Suprapubic skin (tissue), 4 donors: ENCODE measurements at places on chromosomes 13 and 19.

- no peak for DNase-seq
Observed at GRCh38 chr13:68292601-68293000, 1062.5 kb upstream of the PCDH9 start.

- DNase-seq = no peak
Observed at GRCh38 chr13:49292742-49293486, 45.2 kb downstream of the CDADC1 start.

DNA sequence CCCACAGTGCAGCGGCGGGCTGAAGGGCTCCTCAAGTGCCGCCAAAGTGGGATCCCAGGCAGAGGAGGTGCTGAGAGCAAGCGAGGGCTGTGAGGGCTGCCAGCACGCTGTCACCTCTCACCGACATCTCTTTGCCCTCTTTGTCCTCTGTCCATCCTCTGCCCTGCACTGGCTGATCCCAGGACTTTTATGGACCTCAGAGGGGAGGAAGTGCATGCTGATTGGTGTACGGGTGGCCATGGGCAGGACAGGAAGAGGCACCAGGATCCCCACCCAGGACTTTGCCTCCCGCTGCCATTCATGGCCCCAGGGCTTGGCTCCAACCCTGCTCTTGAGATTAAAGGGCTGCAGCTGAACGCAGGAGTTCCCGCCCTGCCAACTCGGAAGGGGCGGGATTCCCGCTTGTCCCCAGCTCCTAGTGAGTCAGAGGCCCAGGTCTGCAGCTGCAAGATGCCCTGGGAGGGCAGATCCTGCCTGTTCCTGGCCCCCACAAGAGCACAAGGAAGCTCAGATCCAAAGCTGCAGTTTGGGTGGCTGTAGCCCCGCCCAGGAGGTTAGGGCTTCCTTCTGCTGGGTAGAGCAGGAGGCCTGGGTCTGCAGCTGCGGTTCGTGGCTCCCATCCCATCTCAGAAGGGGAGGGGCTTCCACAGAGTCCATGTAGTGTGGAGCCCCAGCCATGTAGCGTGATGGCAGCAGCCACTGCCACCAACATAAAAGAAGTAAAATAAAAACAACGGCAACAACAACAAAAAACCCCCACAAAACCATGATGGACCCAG, 1716.7 kb downstream of the SLITRK1 start:
- peak; percentile 41 for DNase-seq

DNA sequence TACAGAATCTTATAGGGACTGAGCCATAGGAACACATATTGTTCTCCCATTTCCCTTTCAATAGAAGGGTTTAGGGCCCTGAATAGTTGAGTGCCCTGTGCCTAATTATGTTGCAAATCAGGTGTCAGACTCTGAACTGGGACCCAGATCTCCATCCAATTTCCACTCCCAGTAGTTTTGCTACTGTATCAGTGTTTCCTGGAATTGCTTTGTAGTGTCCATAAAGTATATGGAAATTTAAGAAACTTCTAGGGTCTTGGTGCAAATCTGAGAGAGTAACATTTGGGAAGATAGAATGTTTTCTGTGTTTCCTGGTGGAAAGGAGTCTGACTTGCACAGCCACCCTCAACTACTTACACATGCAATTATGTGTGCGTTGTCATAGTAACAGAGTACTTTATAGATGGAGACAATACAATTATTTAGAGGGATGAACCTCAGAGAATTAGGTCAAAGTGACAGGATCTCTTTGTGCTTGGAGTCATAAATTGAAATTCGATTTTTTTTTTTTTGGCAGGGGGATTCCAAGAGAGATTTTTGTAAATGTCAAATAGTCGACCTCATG, 646 bp upstream of the SLC10A2 start:
- no peak for DNase-seq

DNA sequence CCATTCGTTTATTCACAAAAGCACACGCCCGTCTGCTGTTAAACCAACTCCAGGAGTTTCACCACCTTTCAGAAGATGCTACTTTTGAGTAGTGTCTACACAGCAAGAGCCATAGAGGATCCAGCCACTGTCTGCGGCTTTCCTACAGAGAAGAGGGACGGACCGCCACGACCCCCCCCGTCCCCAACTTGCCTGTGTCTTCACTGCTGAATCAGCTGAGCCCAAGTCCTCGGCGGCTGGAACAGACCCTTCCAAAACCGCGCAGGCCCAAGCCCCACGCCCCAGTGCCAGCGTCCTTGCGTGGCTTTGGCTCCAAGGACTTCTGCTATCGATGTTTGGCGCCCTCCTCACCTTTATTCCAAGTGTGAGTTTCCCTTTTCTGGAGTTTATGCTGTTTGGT, 65.1 kb downstream of the SPACA7 start:
- DNase-seq = peak; percentile 65

GRCh38 chr13:113044391-113045114, 61.0 kb upstream of the F7 start:
- DNase-seq = no peak

DNA sequence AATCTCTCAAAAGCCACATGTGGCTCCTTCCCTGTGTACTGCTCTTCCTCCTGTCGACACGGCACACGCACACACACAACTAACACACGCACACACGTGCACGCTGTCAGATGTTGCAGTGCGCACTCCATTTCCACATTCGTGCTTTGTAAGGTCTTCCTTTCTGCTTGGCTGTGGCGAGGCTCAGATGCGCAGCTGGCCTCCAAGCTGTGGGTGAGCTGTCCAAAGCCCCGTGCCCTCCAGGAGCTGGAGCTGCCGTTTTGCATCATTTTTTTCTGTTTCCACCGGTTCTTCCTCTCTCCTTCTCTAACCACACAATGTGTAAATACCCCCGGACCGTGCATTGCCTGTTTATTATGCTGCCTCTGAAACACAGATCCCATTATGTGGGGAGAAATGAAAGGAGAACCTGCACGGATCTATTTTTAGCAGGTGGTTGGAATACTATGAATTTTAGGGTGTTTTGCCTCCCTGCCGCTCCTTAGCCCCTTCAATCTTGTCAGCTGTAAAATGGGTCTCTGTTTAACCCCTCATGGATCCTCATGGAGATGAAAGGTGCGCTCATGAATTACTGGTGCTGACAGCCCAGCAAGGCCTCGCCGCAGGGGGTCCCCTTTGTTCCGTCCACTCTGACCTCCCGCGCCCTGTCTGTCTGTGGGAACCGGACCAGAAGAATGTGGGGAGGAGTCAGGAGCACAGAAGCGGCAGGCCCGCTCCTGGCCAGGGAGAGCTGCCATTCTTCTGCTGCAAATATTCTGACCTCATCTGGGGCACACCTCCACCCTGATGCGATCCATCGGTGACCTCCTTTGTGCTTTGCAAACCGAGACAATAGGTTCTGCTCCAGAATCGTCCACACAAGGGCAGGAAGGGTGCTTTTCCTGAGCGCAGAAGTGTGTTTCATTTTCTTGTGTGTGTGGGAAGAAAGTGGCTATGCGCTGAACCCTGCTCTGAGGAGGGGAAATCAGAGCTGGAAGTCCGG, 137.7 kb downstream of the SOX1 start:
- DNase-seq = no peak

DNA sequence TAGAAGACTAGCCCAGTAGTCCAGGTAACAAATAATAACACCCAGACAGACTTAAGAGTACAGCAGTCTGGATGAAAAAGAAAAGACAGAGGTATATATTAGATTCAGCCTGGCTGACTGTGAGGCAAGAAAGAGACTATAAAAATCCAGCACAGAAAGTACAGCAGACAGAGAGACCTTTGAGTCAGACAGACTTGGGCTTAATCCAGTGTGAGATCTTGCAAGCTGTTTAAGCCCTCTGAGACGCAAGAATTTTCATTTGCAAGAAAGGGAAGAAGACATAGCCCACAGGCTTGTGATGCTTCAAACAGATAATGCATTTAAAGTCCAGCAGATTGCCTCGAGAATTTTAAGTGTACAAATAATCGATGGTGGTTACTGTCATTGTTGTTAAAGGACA, 471.4 kb downstream of the LIG4 start:
- DNase-seq = no peak

- no peak for DNase-seq
Observed at GRCh38 chr13:105037110-105037509, 1498.4 kb downstream of the EFNB2 start.

DNA sequence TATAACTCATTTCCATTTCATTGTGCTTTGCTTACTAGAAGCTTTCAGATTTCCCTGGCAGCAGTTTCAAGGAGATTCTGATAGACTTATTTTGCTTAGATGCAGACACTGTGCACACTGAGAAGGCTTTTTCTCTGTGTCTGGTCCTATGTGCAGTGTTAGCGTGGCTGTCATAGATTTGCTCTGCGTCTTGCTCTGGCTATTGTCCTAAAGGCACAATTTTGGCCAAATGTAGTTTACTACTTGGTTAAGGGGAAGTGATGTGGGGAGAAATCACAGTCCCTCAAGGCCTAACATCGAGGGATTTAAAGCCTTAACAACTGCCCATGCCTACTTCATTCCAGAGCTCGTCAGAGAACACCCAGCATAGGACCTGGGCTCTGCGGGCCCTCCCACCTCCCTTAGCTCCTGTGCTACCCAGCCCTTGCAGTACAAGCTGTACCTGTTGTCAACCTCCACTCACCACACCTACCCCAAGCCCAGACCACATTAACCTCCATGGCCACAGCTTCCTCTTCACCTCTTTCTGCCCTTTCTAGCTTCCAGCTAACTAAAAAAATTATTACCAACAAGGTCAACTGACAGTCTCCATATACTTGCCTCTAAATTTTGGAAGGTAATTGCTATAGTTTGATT, 38.9 kb upstream of the KATNAL1 start:
- no peak for DNase-seq

DNA sequence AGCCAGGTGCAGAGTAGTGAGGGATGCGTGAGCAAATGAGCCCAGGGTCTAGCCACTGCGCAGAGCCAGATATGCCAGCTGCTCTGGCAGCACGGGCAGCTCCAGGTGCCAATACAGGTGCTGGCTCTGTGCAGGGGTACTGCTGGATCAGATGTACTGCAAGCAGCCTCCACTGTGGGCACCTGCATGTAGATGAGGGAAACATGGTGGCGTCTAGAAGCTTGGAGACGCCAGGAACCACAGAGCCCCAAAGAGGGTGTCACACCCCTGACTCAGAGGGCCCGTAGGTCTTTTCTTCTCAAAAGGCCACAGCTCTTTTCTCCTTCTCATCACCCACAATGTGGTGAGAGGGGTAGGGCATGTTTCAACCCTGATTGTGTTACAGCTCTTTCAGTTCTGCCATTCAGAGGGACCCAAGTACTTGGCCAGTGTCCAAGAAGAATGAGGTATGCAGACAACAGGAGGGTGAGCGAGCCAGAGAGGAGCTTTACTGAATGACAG, 244.4 kb upstream of the SLITRK1 start:
- DNase-seq = no peak

- DNase-seq = peak; percentile 85
Observed at GRCh38 chr19:47436712-47437401, 17.5 kb upstream of the MEIS3 start.

- no peak for DNase-seq
Observed at GRCh38 chr13:99913167-99913566, 58.4 kb downstream of the ZIC5 start.

- DNase-seq = no peak
Observed at GRCh38 chr13:25432691-25433090, 60.9 kb downstream of the ATP8A2 start.

DNA sequence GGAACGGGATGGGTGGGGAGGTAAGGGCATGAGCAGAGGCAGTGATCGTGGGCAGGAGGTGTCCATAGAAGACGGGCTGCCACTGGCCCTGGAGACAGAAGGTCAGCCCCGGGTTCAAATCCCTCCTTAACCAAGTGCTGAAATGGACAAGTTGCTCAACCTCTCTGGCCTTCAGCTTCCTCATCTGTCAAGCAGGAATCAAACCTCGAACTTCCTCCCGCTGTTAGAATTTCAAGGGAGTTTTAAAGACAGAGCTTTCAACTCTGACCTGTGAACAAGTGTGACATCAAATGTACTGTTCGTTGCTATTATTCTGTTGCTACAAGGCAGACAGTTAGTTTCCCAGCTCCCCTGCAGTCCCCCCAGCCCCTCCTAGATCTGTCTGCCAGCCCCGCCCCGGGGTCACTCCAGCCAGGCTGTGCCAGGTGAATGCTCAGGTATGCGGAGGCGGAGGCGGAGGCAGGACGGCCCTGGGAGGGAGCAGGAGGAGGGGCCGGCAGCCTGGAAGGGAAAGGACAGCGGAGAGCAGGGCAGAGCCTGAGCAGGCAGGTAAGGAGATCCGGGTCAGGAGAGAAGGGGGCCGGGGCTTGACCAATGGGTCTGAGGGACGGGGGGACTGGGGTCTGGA, at the start of gene EPS8L1:
EPS8L1 (plus strand) TSS at position 499 of the 628 bp plus-strand sequence. CDS start 576 bp downstream, outside the sequence.
- no peak for DNase-seq

GRCh38 chr13:23797276-23797903, 91.8 kb downstream of the MIPEP start:
- no peak for DNase-seq

DNA sequence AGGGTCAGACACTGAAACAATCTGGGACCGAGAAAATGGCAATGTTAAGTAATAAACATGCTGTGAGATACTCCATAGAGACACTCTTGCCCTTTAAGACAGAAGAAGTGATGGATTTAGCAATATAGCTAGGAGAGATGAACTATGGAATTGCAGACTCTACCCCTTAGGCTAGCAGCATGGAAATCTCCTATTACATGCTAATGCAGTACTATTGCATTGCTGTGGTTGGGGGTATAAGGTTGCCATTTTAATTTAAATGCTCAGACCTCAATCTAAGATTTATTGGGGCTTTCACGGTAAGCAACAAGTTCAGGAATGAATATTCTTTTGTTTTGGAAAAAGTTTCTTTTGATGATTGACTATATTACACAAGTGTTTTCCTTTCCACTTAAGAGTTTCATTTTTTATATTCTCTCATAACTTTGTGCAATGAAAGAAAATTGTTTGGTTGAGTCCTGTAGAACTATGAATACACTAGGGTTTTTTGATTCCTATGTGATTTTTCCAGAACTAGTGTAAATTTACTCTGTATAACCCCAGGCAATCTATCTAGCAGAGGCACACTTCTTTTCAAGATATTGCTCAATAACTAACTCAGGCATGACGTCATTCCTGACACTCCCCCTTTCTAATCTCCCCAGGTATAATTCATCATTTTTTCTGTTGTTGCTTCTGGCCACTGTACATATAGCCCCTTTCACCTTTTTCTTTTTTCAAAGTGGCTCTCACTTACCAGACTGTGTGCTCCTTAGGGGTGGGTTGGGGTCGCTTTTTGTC, 394.7 kb upstream of the KLF12 start:
- no peak for DNase-seq

DNA sequence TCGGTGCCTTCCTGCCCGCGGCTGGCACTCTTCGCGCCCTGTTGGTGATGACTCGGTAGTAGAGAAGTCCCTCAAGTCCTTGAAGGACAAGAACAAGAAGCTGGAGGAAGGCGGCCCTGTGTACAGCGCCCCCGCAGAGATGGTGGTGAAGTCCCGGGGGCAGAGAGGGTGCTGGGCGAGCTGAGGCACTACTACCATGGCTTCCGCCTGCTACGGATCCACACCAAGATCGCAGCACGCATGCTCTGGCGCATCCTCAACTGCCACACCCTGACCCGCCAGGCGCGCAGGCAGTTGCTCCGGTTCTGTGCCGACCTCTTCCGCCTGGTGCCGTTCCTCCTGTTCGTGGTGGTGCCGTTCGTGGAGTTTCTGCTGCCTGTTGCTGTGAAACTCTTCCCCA, 11.1 kb downstream of the ZSCAN1 start:
- no peak for DNase-seq

DNA sequence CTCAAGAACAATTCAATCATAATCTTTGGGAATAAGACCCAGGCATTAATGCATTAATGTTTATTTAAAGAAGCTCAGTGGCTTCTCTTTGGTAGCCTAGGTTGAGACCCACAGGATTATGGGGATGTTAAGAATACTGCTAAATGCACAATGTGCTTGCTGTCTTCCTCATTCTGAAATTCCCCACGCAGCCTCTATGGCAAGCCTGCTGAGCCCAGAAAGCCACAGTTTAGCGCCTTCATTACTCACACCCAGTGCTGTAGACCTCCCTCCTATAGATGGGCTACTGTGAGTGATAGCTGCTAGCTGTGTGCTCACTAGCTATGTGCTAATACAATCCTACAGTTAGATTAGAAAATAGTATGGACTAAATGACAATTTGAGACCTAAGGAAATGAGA, 90.6 kb downstream of the TNFSF13B start:
- DNase-seq = no peak
